ENCODE measurements at places on chromosomes 6 and 20.

DNA sequence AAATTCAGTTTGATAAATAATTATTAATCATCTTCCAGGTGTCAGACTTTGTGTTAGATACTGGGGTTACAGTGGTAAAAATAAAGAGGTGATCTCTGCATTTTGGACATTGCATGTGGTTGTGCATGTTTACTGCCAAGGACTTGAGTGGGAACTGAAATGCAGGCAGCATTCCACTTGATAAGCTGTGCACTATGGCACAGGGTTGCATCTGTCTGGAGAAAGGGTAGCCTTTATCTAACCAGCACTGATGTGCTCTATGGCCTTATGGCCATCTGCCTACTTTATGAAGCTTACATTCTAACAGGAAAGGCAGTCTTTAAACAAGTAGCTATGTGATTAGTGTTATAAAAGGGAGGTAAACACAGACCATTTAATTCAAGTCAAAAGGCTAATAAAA, 53.0 kb upstream of the MLIP start:
- no peak for DNase-seq

- DNase-seq: peak; percentile 14
These were observed 79.0 kb downstream of the NRSN1 start for GRCh38 chr6:24205020-24205492.

DNA sequence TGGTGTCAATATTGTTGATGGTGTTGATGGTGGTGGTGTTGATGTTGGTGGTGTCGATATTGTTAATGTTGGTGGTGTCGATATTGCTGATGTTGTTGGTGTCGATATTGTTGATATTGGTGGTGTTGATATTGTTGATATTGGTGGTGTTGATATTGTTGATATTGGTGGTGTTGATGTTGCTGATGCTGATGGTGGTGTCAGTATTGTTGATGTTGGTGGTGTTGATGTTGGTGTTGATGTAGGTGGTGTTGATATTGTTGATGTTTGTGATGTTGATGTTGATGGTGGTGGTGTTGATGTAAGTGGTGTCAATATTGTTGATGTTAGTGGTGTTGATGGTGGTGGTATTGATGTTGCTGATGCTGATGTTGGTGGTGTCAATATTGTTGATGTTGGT, 240.0 kb downstream of the CDH4 start:
- DNase-seq: no peak

DNA sequence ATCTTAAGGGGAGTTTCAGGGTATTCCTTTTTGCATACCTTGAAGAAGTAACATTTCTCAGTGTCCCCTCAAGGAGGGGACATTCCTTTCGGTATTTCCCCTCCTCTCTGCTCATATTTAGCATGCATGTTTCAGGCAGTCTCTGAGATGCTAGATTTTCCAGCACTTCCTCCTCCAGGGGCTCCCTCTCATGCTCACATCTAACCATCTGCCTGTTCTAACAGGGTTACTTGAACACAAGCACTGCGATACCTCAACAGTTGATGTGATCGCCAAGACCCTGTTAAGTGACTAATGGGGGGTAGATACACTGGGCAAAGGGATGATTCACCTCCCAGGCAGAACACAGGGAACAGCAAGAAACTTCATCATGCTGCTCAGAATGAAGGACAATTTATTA, 12.9 kb upstream of the MCM3 start:
- no peak for DNase-seq

DNA sequence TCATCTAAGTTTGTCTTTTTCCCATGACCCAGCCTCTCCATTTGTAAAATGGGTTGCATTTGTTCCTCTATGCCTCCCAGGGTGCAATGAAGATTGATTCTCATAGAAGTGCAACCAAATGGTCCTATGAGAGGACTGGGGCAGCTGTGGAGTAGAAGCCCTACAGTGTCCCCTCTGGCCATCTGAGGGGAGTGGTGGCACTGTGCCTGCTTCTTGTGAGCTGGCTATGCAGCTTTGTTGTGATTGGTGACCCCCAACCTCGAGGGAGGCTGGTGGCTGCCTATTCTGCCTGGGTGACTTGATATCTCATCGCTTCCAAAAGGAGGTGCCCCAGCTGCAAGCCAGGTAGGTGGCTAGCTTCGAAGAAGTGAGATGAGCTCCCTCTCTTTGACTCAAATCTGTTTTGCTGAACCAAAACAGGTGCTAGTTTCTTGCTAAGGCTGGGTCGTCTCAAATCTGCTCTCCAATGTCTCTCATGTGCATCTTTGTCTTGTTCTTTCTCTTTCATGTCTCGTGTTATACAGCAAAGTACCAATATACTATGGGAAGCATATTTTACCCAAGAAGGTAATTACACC, 33.9 kb downstream of the TXLNB start:
- DNase-seq: no peak

DNA sequence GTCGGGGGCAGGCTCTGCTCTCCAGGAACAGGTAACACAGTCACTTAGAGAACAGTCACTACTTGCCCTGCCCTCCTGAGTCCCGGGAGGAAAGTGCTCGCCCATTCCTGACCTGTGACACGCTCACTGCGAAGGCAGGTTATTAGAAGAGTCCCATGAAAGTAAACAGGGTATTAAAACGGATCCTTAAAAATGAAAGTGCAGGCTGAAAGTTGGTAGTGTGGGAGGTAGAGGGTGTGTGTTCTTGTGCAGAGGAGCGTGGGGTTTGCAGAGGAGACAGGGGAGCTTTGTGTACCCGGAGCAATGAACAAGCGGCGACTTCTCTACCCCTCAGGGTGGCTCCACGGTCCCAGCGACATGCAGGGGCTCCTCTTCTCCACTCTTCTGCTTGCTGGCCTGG, at the start of gene CCN6:
TSS of gene CCN6 (plus strand) at position 104 of the 400 bp plus-strand sequence. CDS start at position 358, 254 bp downstream.
- no peak for DNase-seq

DNA sequence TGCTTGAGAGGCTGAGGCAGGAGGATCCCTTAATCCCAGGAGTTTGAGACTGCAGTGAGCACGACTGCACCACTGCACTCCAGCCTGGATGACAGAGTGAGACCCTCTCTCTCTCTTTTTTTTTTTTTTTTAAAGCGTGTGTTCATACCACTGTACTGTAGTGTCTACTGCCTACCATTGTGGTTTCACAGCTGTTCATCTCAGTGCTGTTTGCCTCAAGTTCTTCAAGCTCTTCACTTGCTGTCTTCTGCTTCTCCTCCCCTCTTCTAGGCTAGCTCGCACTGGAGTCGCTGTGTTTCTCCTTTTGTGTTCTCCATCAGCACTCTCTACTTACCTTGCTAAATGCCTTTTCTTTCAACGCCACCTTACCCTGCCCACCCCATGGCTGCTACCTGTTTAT, 7.4 kb downstream of the FOXO3 start:
- DNase-seq: no peak

GRCh38 chr6:37382994-37383765, 29.4 kb downstream of the RNF8 start:
- DNase-seq: no peak

DNA sequence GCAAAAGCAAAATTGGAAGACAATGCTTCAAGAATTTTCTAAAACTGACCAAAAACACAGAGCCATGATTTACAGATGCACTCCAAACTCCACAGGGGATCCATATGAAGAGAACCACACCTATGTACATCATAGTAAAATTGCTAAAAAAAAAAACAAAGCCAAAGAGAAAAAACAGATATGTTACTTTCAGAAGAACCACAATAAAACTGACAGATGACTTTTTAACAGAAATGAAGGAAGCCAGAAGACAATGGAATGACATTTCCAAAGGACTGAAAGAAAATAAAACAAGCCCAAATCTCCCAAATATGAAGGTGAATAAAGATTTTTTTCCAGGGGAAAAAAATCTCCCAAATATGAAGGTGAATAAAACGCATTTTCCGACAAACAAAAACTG, 17.5 kb downstream of the TRERF1 start:
- no peak for DNase-seq

- no peak for DNase-seq
These were observed 160.9 kb downstream of the SOD2 start for GRCh38 chr6:159532155-159532554.

- DNase-seq: no peak
These were observed 16.6 kb downstream of the NRSN2 start for GRCh38 chr20:363319-364078.

DNA sequence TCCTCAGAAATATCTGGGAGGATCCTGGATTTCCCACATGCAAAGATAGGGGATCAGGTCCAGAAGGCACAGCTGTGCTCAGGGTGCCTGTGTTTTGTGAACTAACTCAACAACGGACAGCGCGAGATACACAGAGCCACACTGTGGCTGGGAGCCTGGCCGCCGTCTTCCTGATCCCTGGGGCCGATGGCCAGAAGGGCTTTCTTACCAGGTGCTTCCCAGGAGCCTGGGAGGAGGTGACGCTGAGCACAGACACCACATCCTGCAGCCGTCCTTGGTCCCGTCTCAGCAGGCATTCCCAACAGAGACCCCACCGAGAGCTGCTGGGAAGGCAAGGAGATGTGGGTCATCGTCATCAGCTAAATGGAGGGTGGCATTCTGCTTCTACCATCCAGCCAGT, 144.6 kb upstream of the AFDN start:
- no peak for DNase-seq

- DNase-seq: no peak
These were observed 13.8 kb downstream of the SYNGAP1 start for GRCh38 chr6:33433544-33434191.

DNA sequence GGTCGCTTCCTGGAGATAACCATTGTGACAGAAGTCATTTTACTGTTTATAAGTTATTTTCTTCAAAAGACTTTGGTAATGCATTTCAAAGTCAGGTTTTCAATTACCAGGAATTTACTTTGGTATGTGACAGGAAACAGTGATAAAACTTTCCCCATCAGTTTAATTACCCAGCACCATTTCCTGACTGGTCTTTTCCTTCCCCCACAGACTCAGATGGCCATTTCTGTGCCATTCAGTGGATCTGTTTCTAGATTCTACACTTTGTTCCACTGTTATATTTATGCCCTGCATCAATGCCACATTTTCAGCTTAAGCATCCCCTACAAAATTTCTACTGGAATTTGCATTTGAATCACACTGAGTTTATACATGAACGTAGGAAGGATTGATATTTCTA, 16.3 kb downstream of the RRBP1 start:
- DNase-seq: no peak

DNA sequence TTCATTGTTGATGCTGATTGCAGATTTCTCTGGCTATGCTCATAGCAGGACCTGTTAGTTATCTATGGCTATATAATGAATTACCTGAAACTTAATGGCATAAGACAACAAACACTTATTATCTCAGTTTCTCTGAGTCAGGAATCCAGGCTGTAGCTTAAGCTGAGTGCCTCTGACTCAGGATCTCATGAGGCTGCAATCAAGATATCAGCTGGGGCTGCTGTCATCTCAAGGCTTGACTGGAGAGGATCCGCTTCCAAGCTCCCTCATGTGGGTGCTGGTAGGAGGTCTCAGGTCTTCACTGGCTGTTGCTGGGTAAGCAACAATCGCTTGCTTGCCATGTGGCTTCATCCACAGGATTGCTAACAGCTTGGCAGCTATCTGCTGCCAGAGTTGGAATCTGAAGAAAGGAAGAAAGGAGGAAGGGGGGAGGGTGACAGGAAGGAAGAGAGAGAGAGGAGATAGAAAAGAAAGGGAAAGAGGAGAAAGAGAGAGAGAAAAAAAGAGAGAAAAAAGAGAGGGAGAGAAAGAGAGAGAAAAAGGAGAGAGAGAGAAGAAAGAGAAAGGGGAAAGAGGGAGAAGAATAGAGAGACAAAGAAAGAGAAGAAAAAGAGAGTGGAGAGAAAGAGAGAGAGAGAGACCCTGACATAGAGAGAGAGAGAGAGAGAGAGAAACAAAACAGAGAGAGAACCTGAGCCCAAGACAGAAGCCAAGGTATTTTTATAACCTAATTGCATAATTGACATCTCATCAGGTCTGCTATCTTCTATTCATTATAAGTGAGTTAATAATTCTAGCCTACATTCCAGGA, 579.0 kb upstream of the BTBD3 start:
- no peak for DNase-seq

- DNase-seq: no peak
These were observed 807.7 kb downstream of the TBC1D32 start for GRCh38 chr6:120526576-120526975.

DNA sequence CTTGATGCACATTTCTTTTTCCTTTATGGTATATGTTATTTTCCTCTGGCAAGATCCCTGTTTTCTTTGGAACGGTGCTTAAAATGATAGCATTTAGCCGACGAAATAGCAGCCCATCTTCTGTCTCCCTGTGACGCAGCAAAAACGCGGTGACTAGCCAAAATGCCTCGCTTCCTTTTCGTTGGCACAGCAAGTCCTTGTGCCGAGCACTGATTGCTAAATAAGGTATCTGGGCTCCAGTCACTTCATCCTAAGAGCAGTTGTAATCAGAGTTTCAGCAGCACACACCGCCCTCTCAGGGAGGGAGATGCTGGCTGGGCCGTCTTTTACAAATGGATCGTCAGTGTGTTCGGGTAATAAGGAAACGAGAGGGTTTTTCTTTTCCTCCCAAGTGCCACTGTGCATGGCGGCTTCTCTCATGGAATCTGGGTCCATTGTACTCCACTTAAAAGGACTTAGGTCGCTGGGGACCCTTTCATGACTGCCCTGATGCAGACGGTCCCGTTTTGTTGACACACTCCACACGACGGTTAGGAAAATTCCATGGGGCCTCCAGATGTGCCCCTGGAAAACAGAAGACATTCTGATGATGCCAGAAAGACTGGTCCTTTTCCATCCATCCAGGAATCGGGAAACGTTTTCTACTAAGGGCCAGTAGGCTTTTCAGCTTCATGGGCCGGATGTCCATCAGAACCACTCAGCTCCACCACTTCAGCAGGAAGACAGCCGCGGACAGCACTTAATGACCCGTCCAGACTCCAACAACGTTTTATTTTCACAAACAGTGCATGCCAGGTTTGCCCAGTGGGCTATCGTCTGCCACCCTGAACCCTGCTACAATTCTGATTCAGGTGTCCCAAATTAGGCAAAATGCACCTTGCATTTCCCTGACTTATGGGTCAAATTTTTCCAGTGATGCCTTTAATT, 185.5 kb downstream of the CDH4 start:
- DNase-seq: no peak

GRCh38 chr6:112008482-112008881, 45.4 kb upstream of the CCN6 start:
- DNase-seq: no peak

DNA sequence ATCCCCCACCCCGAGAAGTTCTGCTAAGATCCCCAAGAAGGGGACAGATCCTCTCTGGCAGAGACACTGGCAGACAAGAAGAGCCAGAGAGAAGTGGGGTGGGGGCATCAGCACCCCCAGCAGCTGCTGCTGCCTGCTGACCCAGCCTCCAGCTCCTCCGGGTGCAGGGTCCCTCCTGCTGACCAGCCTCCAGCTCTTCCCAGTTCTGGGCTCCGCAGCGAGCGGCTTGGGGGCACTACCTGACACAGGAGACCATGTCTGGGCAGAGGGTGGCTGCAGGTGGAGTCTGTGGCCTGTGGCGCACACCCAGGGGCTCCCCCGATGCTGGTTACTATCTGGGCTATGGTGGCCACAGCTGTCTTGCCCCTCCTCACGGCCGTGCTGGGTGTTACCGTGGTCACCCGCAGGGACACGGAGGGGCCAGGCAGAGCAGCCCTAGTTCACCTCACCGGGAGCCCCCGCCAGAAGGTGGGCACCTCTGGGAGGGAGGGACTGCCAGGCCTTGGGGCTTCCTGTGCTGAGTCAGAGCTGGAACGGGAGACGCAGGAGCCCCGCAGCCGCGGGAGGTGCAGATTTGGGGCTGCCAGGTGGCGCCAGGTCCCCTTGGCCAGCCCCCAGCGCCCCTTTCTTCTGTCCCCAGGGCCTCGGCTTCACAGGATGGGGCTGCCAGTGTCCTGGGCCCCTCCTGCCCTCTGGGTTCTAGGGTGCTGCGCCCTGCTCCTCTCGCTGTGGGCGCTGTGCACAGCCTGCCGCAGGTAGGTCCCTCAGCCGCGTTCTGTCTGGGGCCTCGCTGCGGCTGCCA, 630 bp downstream of the LIME1 start:
- DNase-seq: no peak
